ENCODE measurements at places on chromosomes 12 and 14.
A peak's percentile ranks its signal among the peaks of the same experiment; 100 is the strongest.

DNA sequence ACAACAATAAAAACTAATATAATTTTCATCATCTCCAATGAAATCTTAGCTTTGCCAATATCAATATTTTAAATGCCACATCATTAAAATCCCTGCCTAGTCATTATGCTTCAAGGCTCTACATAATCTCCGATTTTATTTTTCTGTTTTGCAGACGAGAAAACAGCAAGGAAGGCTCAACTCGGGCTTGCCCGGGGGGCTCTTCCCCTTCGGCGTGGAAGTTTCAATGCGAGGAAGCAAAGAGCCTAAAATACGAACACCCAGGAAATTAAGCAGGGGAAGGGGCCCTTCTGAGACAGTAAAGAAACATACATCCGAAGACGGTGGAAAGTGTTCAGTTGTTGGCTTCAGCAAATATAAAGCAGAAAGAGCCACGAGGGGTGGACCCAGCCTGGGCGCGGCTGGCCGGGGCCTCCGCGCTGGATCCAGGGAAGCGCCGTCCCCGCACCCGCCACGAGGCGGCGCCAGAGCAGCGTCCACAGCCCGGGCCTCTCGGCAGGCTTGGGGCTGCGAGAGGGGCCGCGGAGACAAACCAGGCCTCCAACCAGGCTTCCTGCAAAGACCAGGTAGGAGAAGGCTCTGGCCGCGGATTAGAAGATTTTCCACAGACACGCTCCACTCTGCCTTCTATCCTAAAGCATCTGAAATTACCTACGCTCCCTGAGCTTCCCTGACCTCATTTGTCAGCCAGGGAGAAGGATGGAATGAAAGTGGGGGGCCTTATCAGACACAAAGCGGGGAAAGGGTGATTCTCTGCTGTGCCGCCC lies 77.2 kb downstream of the SERPINA3 start:
- H3K36me3 ChIP-seq, result no peaks in the 10 kb centered on the region
- no peaks in the 10 kb centered on the region for H3K4me1 ChIP-seq
- no peaks in the 10 kb centered on the region for H3K27me3 ChIP-seq
- peak; percentile 31 for DNase-seq
- H3K27ac ChIP-seq, result no peak overlapping the region

DNA sequence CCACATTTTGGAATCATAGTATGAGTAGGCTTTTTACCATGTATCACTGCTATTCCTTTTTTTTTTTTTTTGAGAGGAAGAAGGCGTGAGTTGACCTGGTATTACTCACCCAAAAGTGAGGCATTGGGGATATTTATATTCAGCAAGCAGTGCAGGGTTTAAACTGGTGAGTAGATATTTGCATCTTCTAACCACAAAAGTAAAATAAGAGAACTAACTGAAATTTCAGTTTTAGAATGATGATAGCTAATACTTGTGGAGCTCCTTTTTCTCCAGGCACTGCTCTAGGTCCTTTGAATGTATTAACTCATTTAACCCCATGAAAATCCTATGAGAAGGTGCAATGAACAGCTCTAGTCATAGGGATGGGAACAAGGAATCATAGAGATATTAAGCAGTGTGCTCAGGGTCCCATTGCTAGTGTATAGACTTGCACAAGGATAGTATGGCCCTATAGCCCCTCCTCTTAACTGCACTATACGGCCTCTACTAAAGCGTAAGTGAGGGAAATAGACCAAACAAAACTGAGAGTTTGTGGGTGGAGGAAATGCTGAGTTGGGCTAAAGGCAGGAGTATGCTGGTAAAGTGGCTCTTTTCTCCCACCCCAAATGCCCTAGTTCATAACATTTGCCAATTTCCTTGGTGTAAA lies 104.3 kb upstream of the MAX start:
- H3K27ac ChIP-seq, result no peak overlapping the region
- no peaks in the 10 kb centered on the region for H3K36me3 ChIP-seq
- peak; percentile 54 for DNase-seq
- H3K4me3 ChIP-seq, result no peak overlapping the region
- H3K27me3 ChIP-seq, result no peaks in the 10 kb centered on the region

DNA sequence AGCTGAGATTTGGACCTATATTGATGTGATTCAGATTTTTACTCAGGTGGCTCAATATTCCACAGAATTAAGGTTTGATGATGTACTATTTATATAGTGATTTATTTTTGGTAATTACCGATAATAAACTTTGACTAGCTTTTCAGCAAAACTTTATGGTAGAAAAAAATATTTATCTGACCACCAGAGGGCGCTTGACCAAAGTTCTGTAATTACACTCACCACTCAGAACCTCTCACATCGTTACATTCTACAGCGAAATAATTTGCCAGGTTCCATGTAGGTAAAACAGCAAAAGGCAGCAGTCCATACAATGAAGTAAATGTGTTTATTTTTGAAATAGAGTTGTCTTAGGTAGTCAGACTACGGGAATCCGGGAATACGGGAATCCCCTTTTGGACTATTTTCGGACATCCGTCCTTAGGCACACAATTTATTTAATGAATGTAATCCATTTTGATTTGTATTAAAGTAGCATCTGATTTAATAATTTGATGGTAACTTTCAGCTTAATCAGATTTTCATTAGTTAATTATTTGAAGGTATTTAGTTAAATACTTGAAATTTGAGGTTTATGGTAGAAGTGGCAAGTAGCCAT lies 143.0 kb upstream of the DDHD1 start:
- H3K27ac ChIP-seq, result no peak overlapping the region
- DNase-seq, result peak; percentile 69
- no peaks in the 10 kb centered on the region for H3K27me3 ChIP-seq
- H3K4me1 ChIP-seq, result no peaks in the 10 kb centered on the region
- no peak overlapping the region for H3K4me3 ChIP-seq
- H3K36me3 ChIP-seq, result no peaks in the 10 kb centered on the region

DNA sequence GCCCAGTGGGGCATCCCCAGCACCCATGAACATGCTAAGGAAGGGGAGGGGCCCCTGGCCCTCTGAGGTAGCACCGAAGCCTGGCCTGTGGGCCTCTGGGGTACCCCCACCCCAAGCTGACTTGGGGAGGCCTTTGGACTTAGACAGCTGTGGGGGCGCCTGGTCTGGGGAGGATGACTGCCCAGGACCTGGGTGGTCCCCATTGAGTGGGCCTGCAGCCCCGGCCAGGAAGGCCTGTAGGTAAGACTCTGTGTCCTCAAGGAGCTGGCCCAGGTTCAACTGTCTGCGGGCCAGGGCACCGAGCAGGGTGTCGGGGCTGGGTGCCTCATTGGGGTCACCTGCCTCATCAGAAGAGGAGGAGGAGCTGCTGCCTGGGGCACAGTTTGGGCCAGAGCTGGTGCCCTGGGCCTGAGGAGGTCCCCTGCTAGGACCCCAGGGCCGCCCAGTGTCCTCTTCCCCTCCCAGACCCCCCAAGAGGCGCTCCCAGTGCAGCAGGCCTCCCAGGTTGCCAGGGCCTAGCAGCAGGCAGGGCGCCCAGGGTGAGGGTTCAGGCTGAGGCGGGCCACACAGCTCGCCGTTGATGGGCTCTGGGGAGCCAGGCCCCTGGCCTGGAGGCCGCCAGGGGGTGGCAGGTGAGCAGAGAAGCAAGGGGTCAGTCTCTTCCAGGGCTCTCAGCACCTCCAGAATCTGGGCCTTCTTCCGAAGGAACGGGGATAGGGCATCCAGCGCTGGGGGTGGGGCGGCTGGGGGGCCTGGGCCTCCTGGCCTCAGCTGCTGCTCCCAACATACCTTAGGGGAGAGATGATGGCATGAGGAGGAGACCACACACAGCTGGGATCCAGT lies 31.4 kb downstream of the NCKAP5L start:
- no peak overlapping the region for H3K4me3 ChIP-seq
- H3K4me1 ChIP-seq, result no peaks in the 10 kb centered on the region
- no peaks in the 10 kb centered on the region for H3K27me3 ChIP-seq
- peaks cover 19% of the 10 kb centered on the region for H3K36me3 ChIP-seq
- H3K27ac ChIP-seq, result no peak overlapping the region

GRCh38 chr12:96235484-96235826 lies 41.3 kb downstream of the ELK3 start:
- no peaks in the 10 kb centered on the region for H3K36me3 ChIP-seq
- H3K4me1 ChIP-seq, result peaks cover 39% of the 10 kb centered on the region
- H3K27ac ChIP-seq, result peak overlapping the region; percentile 92
- no peak overlapping the region for H3K4me3 ChIP-seq

DNA sequence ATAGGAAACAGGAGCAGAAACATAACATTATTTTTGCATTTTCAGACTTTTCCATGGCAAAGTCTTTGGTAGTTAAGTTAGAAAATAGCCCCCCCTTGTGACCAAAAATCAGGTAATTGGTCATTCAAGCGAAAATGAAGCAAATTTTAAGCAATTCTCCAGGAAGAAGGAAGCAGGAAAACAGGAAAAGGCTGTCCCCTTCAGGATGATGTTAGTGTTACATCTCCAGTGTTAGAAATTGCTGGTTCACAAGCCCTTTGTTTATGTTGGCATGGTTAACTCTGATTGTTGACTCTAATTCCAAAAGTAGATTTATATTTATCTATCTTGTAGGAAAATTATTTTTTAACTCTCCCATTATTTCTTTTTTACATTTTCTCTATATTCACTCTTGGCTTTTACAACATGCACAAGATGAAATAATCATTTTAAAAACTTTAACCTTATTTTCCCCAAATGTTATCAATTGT lies 18.8 kb upstream of the GAS2L3 start:
- H3K27me3 ChIP-seq, result no peaks in the 10 kb centered on the region
- no peaks in the 10 kb centered on the region for H3K36me3 ChIP-seq
- no peaks in the 10 kb centered on the region for H3K4me1 ChIP-seq
- no peak overlapping the region for H3K4me3 ChIP-seq
- H3K27ac ChIP-seq, result no peak overlapping the region

DNA sequence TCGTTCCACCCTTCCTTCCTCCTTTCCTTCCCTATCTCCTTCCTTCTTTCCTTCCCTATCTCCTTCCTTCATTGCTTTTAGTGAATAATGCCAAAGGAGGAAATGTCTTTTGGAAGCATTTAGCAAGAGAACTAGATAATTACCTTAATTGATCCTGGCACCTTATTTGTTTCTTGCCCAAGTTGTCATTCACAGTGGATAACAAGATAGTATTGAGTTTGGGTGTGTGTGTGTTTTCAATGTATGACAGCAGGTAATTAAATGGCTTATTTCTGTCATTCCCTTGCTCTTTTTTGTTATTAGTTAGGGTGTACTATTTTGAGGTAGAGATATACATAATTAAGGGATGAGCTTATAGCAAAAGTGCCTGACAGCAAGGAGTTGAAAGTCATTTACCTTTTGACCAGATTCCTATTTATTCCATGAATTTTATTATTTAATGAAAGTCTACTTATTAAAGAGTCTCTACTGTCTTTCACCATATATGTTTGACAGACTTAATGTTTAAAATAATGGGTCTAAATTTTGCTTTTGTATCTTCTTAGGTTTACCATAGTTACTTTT lies 30.2 kb downstream of the EID3 start:
- no peaks in the 10 kb centered on the region for H3K27me3 ChIP-seq
- H3K27ac ChIP-seq, result no peak overlapping the region
- H3K4me3 ChIP-seq, result no peak overlapping the region
- DNase-seq, result no peak

GRCh38 chr14:47490353-47490752 lies 185.1 kb downstream of the MDGA2 start:
- H3K27me3 ChIP-seq, result no peaks in the 10 kb centered on the region
- no peak overlapping the region for H3K4me3 ChIP-seq
- H3K27ac ChIP-seq, result no peak overlapping the region
- no peaks in the 10 kb centered on the region for H3K4me1 ChIP-seq

- H3K27ac ChIP-seq, result no peak within 1 kb of the TSS
- no peaks in the 10 kb centered on the region for H3K4me1 ChIP-seq
- H3K4me3 ChIP-seq, result no peak within 1 kb of the TSS
- DNase-seq, result no peak
Measured at GRCh38 chr12:69348162-69348938, at the start of gene LYZ. Gene LYZ (plus strand): TSS chr12:69348381. CDS start chr12:69348409, 28 bp downstream.

- H3K36me3 ChIP-seq, result peaks cover 6% of the 10 kb centered on the region
- peaks cover 10% of the 10 kb centered on the region for H3K4me1 ChIP-seq
- H3K4me3 ChIP-seq, result peak overlapping the region; percentile 25
- no peaks in the 10 kb centered on the region for H3K27me3 ChIP-seq
- peak overlapping the region; percentile 30 for H3K27ac ChIP-seq
- DNase-seq, result peak; percentile 49
Measured at GRCh38 chr12:130827432-130827831, 11.6 kb downstream of the STX2 start.

DNA sequence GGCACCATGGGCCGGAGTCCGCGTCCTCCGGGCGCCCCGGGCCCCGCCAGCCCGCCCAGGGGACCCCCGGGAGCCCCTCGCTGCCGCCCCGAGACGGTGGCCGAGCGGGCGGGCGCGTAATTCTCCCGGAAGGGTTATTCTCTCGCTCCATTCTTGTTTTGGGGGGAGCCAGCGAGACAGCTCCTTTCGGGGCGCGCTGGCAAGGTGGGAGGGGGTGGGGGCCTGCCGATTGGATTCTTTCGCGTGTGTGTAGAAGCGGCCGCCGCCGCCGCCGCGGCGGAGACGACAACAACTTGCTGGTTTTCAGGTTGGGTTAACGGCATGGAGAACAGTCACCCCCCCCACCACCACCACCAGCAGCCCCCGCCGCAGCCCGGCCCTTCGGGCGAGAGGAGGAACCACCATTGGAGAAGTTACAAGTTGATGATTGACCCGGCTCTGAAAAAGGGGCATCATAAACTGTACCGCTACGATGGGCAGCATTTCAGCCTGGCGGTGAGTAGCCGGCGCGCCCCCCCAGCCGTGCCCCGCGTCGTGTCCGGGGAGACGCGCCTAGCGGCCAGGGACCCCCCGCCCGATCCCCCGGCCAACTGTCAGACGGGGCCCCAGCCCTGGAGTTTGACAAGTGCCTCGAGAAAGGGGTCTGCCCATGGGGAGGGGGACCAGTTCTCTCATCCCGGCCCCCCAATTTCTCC lies 755 bp downstream of the SETD1B start:
- no peak for DNase-seq
- H3K27me3 ChIP-seq, result no peaks in the 10 kb centered on the region
- H3K27ac ChIP-seq, result peak overlapping the region; percentile 50
- H3K36me3 ChIP-seq, result peaks cover 15% of the 10 kb centered on the region
- H3K4me3 ChIP-seq, result peak overlapping the region; percentile 87

- H3K36me3 ChIP-seq, result no peaks in the 10 kb centered on the region
- no peak for DNase-seq
- H3K27ac ChIP-seq, result no peak overlapping the region
- no peak overlapping the region for H3K4me3 ChIP-seq
Measured at GRCh38 chr12:5796171-5796958, 148.7 kb downstream of the ANO2 start.

GRCh38 chr12:18888047-18888446 lies 150.1 kb downstream of the CAPZA3 start:
- no peaks in the 10 kb centered on the region for H3K36me3 ChIP-seq
- DNase-seq, result peak; percentile 29
- no peaks in the 10 kb centered on the region for H3K4me1 ChIP-seq
- H3K27me3 ChIP-seq, result no peaks in the 10 kb centered on the region
- H3K27ac ChIP-seq, result no peak overlapping the region

GRCh38 chr14:68947802-68948201 lies 31.3 kb downstream of the ACTN1 start:
- peak; percentile 76 for DNase-seq
- H3K27me3 ChIP-seq, result no peaks in the 10 kb centered on the region
- peak overlapping the region; percentile 41 for H3K27ac ChIP-seq
- H3K36me3 ChIP-seq, result peaks cover 2% of the 10 kb centered on the region
- H3K4me3 ChIP-seq, result no peak overlapping the region

GRCh38 chr12:39835517-39836489 lies 216.2 kb upstream of the ABCD2 start:
- no peak overlapping the region for H3K27ac ChIP-seq
- H3K4me3 ChIP-seq, result no peak overlapping the region
- H3K27me3 ChIP-seq, result no peaks in the 10 kb centered on the region
- no peak for DNase-seq
